Spinal cord (tissue), 10 donors: ENCODE measurements at places on chromosomes 6 and 20. TPM values are rescaled to one million over a fixed set of nuclear protein-coding genes. Genes with fewer than 3 reads are reported as not detected.

The SEC63 gene
- 85.0 TPM for polyA plus RNA-seq

The SPTLC3 gene
- 10.6 TPM for polyA plus RNA-seq

The NHLRC1 gene
- polyA plus RNA-seq = 2.7 TPM

The LY6G6F gene
- polyA plus RNA-seq = 0.27 TPM

The ERVFRD-1 gene
- not detected for polyA plus RNA-seq

The RIPOR3 gene
- 9.3 TPM for polyA plus RNA-seq

The CLDN20 gene
- 0.71 TPM for polyA plus RNA-seq

The SLC17A2 gene
- polyA plus RNA-seq = not detected

The SYNDIG1 gene
- polyA plus RNA-seq = 46.4 TPM

The DEFB124 gene
- polyA plus RNA-seq = 0.53 TPM

The ZNF335 gene
- 18.3 TPM for polyA plus RNA-seq

The PRL gene
- 1.1 TPM for polyA plus RNA-seq

The ZSCAN31 gene
- 8.3 TPM for polyA plus RNA-seq

The FOXC1 gene
- 41.2 TPM for polyA plus RNA-seq

The SLC17A3 gene
- not detected for polyA plus RNA-seq

The CCDC167 gene
- polyA plus RNA-seq = 50.9 TPM

The KIFC1 gene
- polyA plus RNA-seq = 25.9 TPM

The NCOA6 gene
- polyA plus RNA-seq = 48.0 TPM

The RHAG gene
- 0.27 TPM for polyA plus RNA-seq

The LZTS3 gene
- 83.2 TPM for polyA plus RNA-seq

The MEP1A gene
- 0.08 TPM for polyA plus RNA-seq

The TRIM40 gene
- polyA plus RNA-seq = not detected
